Sciatic nerve (tissue), 2 donors: ENCODE measurements at places on chromosomes 16 and 17.

- DNase-seq, result no peak
Observed at GRCh38 chr17:54948380-54948779, 20.1 kb downstream of the COX11 start.

GRCh38 chr17:69637446-69638156 is 223.1 kb downstream of the MAP2K6 start:
- DNase-seq, result no peak

GRCh38 chr16:11251525-11252481 is 4.2 kb downstream of the SOCS1 start:
- DNase-seq, result no peak

DNA sequence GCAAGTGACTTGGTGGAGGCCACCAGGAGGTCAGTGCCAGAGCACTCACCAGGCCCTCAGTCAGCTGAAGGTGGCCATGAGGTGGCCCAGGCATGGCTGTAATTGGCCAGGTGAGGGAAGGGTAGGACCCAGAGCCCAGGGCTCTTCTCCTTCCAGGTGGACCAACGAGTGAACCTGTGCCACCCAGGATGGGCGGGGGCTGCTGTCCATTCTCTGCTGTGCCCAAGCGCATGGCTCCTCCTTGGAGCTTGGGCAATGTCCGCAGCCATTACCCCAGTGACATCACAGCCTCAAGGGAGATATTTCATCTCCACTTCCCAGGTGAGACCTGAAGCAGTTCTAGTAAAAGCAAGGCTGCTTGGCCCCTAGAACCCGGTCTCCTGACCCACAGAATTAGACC is 303.0 kb upstream of the FOXF1 start:
- peak; percentile 34 for DNase-seq

GRCh38 chr16:23934610-23935236 is 98.9 kb downstream of the PRKCB start:
- DNase-seq, result no peak

- no peak for DNase-seq
Observed at GRCh38 chr16:4414187-4414917, 2.0 kb downstream of the CORO7 start.

GRCh38 chr17:45934044-45934979 is 40.0 kb downstream of the MAPT start:
- DNase-seq, result no peak

DNA sequence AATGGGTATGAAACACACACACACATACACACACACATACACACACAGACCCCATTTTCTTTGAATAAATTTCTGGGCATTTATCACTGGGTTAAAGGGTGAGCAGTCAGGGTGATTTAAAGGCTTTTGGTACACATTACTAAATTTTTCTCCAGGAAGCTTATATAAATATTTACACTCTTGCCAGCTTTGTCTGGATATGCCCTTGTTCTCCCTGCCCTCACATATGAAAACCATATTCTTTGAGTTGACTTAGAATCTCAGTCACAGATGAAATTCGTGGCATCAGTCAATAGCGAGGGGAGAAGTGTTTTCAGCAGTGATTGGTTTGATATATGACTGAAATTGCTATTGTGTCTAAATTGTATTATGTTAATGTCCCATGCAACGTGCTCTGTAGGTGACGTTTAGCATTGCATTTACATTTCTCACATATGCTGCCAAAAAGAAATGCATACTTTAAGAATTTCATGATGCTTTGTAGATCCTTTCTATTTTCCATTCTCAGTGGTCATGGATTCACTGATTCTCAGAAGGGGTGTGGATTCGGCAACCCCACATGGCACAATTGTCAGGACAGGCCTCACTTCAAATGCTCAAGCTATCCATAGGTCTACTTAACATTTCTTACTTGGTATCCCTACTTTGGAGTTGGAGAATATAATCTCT is 34.8 kb downstream of the HS3ST4 start:
- no peak for DNase-seq
